Left colon (tissue), 2 donors: ENCODE measurements at places on chromosomes 3 and 15. TPM values are rescaled to one million over a fixed set of nuclear protein-coding genes. Genes with fewer than 3 reads are reported as not detected.

DNA sequence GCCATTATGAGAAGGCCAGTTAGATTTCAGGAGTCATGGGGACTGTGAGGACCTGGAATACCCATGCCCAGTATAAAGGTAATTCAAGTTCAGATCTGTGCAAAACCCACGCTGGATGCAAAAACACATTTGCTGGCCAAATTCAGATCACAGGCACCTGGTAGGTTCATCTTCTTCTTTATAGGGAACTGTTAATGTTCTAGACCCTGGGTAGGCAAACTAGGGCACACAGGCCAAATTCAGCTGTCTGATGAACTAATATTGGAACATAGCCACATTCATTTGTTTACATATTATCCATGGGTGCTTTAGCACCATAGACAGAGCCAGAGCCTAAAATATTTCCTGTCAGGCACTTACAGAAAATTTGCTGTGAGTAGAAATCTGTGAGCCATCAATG lies 241.4 kb downstream of the PTPRG start:
- no peak for DNase-seq

- DNase-seq: no peak
Observed at GRCh38 chr15:78810003-78810361, 1.3 kb downstream of the ADAMTS7 start.

DNA sequence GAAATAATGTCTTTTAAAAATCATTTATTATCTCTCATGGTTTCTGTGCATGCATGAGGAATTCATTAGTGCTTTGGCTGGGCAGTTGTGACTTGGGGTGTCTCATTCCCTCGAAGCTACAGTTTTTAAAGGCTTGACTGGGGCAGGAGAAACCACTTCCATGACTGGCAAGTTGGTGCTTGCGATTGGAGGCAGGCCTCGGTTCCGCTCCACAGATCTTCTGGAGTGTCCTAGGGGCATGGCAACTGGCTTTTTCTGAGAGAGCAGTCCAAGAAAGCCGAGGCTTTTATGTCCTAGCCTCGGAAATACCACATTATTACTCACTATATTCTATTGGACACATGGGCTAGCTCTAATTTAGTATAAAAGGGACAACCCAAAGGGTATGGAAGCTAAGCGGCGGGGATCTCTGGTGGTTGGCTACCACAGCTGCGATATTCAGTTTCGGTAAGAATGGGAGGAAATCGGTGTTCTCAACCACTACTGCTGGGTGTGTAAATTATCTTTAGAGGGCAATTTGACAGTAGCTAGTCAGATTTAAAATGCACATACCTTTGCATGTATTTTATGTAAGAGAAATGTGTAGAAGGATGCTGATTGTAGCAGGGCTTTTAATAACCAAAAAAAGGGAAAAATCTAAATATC lies 48.8 kb upstream of the TOP2B start:
- no peak for DNase-seq

DNA sequence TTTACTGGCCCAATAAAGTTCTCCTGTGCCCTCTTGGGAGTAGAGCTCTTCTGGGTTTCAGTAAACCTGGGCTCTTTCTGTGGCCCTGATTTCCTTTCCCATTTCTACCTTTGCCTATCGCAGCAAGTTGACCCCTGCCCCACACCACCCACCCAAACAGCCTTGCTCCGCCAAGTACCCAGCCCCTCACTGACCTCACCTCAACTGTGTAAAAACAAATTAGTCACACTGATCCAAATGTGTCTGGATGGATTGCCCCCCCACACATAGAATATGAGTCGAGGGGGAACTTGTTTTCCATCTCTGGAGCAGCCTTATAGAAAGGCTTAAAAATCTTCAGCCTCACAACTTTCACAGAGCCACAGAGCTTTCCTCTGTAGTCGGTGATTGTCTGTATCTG lies 28.6 kb upstream of the VEPH1 start:
- no peak for DNase-seq

GRCh38 chr15:67172172-67172571 lies 82.3 kb downstream of the AAGAB start:
- no peak for DNase-seq

Gene TM4SF4
- total RNA-seq: not detected

- no peak for DNase-seq
Observed at GRCh38 chr3:157412323-157412855, 24.3 kb upstream of the PTX3 start.

Gene TEX9
- total RNA-seq: 6.9 TPM

Gene STAB1
- 51.4 TPM for total RNA-seq

- no peak for DNase-seq
Observed at GRCh38 chr3:134704556-134704955, 53.7 kb upstream of the KY start.

DNA sequence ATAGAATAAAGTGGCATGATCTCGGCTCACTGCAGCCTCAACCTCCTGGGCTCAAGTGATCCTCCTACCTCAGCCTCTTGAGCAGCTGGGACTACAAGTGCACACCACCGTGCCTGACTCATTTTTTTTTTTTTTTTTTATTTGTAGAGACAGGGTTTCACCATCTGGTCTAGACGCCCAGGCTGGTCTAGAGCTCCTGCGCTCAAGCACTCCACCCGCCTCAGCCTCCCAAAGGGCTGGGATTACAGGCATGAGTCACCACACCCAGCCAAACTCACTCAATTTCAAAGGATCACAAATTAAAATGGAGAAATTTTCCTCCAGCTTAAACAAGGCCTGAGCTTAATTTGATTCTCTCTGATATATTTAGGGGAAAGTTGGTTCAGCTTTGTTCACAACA lies 27.3 kb upstream of the NMB start:
- DNase-seq: no peak

DNA sequence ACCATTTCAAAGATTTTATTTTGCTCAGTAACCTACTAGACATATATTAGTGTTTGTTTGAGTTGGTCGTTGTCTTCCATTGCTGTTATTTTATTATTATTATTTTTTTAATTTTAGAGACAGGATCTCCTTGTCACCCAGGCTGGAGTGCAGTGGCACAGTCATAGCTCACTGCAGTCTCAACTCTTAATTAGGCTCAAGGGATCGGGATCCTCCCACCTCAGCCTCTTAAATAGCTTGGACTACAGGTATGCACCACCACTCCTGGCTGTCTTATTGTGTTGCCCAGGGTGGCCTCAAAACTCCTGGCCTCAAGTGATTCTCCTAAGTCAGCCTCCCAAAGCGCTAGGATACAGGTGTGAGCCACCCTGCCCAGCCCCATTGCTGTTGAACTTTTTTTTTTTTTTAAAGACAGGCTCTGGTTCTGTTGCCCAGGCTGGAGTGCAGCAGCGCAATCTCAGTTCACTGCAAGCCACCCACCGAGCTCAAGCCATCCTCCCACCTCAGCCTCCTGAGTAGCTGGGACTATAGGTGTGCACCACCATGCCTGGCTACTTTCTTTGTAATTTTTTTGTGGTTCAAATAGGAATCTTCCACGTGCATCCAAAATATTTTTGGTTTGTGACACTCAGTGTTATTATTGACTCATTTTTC lies 18.2 kb downstream of the SETD5 start:
- DNase-seq: no peak

DNA sequence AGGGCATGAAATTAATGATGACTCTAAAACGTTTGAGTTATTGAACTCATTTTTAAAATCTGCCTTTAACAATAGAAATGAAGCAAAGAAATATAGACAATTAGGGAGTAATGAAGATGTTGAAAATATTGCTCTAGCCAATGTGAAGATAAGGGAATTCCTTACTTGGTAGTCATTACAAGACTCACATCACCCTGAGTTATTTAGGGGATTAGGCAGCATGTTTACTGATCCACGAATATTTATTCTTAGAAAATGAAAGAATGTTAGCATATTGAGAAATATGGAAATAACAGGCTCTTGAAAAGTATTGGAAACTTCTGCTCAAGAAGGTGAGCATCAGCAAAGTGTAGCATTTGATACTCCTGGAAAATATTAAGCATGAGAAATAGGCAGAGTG lies 398.1 kb upstream of the ARPP21 start:
- no peak for DNase-seq
